ENCODE measurements at places on chromosomes 3 and 15.

- DNase-seq: no peak
Observed at GRCh38 chr15:40379853-40380252, 2.7 kb upstream of the KNSTRN start.

- no peak for DNase-seq
Observed at GRCh38 chr3:122533480-122533879, 18.7 kb upstream of the KPNA1 start.

- DNase-seq: no peak
Observed at GRCh38 chr3:143276592-143276991, 157.0 kb downstream of the CHST2 start.

DNA sequence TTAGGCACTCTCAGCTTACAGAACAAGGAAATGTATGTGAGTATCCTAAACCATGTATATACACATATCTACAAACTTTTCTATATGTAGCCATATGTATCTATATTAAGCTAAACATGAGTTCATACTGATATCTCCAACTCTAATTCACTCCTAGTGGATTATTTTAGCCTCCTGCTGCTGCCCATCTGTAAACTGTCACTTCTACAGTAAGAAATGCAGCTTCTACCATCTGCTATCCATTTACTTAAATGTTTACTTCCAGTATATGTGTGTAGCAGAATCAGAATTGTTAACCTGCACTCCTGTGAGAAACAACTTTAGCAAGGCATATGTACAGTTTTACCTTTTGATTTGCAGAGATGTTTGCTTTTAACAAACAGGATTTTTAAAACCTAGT is 478.5 kb upstream of the CBLB start:
- no peak for DNase-seq

DNA sequence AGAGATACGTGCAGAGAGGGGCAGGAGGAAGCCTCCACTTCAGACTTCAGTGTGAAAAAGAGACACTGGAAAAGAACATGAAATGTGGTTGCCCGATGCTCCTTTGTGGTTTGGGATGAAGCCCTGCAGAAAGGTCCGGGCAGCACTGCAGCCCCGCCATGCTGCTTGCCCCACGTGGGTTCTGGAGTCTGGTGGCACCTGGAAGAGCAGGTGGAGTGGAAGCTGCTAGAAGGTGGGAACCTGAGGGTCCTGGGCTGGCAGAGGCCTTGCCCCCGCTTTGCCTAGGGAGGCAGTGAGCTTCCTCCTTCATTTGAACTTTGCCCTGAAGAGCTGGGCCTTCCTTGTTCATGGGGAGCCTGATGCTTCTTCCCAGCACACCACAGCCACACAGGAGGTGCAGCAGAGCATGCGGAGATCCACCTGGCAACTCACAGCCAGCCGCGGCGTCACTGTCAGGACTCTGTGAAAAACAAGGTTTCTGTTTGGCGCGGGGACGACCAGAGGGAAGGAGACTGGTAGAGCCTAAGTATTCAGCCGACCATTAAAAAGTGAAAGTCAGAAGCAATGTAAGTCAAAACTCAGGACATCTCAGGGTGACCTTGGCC is 59.0 kb downstream of the APBA2 start:
- DNase-seq: peak; percentile 45

GRCh38 chr15:100022391-100022790 is 289.2 kb upstream of the LYSMD4 start:
- DNase-seq: no peak

All from activated effector memory CD4-positive, alpha-beta T cell treated with anti-CD3 and anti-CD28 coated beads, Interleukin-2, amount 50 U/mL, for 16 hours (primary cell).